Activated naive CD4-positive, alpha-beta T cell treated with anti-CD3 and anti-CD28 coated beads, Interleukin-2, amount 50 U/mL, for 72 hours (primary cell): ENCODE measurements at places on chromosomes 16 and 17. TPM values are rescaled to one million over a fixed set of nuclear protein-coding genes. Genes with fewer than 3 reads are reported as not detected.

DNA sequence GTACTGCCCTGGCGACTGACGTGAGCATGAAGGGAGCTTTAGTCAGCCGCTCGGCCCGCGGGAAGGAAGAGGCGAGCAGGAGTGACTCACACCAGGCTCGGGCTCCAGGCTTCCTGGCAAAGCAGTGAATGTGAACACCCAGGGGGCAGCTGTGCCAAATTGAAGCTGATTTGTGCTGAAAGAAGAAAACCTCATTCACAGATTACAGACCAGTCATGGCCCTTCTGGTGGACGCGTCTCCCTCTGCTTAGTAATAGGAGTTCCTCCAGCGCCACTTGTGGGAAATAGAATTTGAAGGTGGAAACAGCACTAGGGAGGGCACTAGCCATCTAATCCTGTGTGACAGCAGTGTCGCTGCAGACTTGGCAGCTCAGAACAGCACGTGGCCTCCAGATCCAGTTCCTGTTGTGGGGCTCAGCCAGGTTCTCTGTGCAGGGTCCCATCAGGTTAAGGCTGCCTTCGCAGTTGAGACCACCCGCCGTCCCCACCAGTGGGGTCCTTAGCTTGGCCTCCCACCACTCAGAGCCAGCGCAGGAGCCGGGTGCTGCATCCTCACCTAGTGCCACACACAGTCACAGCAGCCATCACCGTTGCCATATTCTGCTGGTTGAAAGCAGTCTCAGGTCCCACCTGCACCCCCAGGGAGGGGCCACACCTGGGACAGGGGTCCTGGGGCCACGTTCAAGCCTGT, 164.5 kb upstream of the CHMP6 start:
- no peak for DNase-seq

- DNase-seq, result no peak
These were observed 68.8 kb downstream of the MRC2 start for GRCh38 chr17:62696256-62696655.

- DNase-seq, result no peak
These were observed 7.1 kb downstream of the IGSF6 start for GRCh38 chr16:21645261-21645721.

DNA sequence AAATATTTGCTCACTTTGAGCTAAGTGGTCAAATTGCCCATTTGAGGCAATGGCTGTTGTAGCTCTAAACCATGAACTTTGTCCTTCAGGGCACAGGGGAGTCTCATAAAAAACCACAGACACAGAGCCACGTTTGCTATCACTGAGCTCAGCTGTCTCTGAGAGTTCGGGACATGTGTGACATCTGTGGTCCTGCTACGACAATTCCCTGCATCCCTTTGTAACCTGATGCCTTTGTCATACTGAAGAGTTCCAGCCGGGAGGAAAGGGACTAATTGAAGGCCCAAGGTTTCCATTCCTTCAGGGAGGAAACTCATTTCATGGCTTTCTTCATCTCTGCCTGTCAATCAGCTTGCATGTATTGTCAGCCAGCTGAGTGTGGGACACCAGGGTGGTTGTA, 599.4 kb upstream of the CDH5 start:
- DNase-seq, result no peak

- no peak for DNase-seq
These were observed 90.6 kb upstream of the CDH5 start for GRCh38 chr16:66275775-66276428.

DNA sequence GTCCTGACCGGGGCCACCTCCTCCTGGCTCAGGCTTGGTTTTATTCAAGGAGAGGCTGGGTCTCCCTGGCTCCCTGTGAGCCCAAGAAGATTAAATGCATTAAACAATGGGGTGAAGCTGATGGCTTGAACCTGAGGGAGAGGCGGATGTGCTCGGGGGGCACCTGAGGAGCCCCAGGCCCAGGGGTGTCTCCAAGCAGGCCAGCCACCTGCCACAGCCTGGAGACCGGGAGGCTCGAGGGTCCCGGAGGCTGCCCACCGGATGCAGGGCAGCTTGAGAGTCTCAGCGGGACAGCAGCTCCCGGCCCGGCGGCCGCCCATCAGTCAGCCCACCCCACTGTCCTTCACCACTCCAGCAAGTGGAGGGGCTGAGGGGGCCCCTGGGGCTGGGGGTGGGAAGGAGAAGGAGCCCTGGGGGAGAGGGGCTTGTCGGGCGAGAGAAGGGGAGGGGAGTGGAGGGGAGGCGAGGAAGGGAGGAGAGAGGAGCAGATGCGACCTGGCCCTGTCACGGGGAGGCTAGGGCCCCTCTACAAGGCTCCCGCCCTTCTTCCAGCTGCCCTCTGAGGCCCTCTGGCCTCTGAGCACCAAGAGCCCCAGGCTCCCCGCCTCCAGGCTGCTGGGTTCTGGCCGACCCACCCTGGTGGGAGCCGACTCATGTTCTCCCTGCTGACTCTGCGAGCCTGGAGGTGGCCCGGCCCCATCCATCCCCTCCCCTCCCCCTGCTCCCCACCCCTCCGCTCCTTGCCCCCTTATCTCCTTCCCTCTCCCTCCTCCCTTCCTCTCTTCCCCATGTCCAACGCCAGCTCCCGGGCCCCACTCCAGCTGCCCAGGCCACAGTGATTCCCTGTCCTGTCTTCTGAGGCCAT, 13.2 kb downstream of the CD7 start:
- no peak for DNase-seq

DNA sequence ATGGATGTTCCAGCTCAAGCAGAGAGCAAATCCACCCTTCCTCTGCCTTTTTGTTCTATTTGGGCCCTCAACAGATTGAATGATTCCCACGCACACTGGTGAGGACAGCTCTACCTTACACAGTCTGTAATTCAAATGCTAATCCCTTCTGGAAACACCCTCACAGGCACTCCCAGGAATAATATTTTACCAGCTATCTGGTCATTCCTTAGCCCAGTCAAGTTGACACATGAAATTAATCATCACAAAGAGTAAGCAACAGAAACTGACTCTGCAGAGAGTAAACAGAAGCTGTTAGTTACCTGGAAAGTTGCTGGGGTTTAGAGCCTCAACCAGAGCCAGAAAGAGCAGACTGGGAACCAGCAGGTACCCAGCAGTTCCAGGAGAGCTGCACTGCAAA, 75.5 kb upstream of the MMP2 start:
- no peak for DNase-seq

DNA sequence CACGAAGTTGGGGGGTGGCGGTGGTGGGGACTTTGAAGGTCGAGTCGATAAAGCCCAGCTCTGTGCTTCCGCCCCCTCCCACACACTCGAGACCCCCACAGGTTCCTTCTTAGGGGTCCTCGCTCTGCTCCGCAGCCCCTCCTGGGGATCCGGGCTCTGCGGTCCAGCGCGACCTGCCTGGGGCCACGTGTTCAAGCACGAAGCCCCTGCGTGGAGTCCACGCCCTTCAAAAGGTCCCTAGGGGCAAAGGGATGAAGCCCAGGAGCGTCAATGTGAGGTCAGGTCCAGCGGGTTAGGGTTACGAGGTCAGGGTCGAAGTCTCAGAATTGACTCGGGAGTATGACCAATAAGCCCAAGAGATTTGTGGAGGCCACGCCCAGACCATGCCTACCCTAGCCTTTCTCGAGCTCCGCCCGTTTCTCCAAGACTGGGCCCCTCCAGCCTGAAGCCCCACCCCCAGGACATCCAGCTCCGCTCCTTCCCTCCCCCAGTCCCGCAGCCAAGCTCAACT, 786 bp upstream of the CACNA1G start:
- no peak for DNase-seq

GRCh38 chr17:39598047-39598481, 9.7 kb downstream of the NEUROD2 start:
- DNase-seq, result no peak

GRCh38 chr16:71956486-71956885, 43.7 kb downstream of the PKD1L3 start:
- DNase-seq, result no peak

- no peak for DNase-seq
These were observed 5.4 kb downstream of the RNF222 start for GRCh38 chr17:8392274-8392673.

DNA sequence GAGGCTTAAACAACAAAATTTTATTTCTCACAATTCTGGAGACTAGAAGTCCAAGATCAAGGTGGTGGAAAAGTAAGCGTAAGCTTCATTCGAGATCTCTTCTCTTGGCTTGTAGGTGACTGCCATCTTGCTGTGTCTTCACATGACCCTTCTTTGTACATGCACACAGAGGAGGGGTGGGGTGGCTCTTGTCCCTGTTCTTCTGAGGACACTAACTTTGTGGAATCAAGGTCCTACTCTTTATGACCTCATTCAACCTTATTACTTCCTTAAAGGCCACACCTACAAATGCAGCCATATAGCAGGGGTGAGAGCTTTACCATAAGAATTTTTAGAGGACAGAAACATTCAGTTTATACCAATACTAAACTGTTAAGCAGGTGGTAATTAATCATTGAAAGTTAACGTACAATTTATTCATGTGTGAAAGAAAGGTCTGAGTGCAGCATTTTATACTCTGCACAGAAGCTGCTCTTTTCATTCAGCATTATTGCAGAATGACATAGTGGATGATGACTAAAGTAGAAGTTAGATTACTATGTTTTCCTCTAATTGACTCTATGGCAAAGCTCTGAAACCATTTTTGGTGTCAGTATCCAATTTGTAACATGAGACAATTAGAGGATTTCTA, 139.9 kb upstream of the HLF start:
- DNase-seq, result no peak

DNA sequence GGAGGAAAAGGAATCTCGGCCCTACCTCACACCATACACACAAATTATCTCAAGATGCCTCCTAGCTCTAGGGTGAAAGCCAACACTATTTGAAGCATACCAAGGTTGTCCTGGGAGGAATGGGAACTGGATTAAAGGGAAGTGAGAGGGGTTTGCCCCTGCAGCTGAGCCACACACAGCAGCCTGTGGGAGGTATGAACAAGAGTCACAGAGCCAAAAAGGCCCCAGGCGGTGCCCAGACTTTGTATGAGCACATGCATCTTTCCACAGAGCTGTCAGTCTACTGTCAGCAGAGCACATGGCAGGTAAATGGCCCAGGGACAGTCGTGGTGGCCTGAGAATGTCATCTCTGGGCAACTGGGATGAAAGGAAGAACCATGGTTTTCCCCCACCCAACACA, 31.0 kb upstream of the RCVRN start:
- no peak for DNase-seq

DNA sequence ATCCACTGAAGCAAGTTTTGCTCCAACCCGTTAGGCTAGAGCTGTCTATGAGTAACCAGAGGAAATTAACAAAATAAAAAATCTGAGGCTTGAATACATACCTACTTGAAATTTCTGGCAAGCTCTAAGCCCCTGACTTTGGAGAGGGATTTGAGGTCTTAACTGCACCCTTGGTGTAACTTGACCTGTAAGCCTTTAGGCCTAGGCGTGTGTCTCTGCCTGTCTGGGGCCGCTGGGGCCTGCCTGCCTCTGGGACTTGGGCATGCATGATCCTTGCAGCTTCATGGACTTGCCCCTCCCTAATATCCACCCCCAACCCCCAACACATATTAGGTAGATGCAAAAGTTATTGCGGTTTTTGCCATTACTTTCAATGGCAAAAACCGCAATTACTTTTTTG, 3.7 kb upstream of the CDC42EP4 start:
- no peak for DNase-seq

The CDK5R1 gene
- total RNA-seq, result 15.6 TPM

The DLX4 gene
- total RNA-seq, result 0.27 TPM

The CA4 gene
- not detected for total RNA-seq

The SERPINF2 gene
- total RNA-seq, result not detected

The TRPV2 gene
- 42.0 TPM for total RNA-seq

The CHD9 gene
- 15.9 TPM for total RNA-seq

The WFDC1 gene
- total RNA-seq, result not detected

The CTF1 gene
- 0.29 TPM for total RNA-seq
